ENCODE measurements at places on chromosomes 6 and 20. TPM values are rescaled to one million over a fixed set of nuclear protein-coding genes. Genes with fewer than 3 reads are reported as not detected.

- no peaks in the 10 kb centered on the region for H3K27me3 ChIP-seq
- H3K27ac ChIP-seq: no peak overlapping the region
- H3K4me3 ChIP-seq: no peak overlapping the region
Observed at GRCh38 chr6:13935190-13935880, 10.6 kb downstream of the RNF182 start.

GSTA1 gene
- total RNA-seq: 3.3 TPM

KIF13A gene
- 45.6 TPM for total RNA-seq

PHACTR3 gene
- total RNA-seq: 20.2 TPM

TBX18 gene
- 0.49 TPM for total RNA-seq

DNA sequence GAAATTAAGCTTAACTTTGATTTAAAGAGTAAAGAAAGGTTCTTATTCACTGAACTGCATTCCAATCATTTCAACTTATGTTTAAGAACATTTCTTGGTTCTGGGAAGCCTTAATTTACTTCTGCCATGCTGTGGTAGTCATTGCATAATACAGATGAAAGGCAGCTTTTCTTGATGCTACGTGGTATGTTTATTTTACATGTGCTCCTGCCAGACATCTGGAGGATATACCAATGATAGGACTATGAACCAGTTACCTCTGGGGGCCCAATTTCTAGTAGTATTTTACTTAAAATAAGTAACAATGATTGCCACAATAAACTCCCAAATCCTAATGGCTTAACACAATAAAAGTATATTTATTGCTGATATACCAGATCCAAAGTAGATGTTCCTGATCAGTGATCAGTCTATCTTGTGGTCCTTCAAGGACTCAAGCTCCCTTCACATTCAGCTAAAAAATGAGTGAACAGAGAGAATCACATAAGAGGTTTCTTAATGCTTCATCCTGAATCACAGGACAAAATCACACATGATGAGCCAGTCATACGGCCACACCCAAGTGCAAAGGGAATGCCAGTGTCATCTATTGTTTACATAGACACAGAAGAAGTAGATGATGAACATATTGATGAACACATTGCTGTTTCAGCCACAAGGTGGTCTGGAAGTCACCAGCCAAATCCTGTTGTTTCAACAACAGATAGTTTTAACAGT, 56.5 kb upstream of the CCN2 start:
- no peaks in the 10 kb centered on the region for H3K4me1 ChIP-seq
- DNase-seq: no peak
- no peak overlapping the region for H3K4me3 ChIP-seq
- no peaks in the 10 kb centered on the region for H3K27me3 ChIP-seq
- H3K27ac ChIP-seq: no peak overlapping the region

UBR2 gene
- 44.3 TPM for total RNA-seq

HFE gene
- 26.2 TPM for total RNA-seq

DNA sequence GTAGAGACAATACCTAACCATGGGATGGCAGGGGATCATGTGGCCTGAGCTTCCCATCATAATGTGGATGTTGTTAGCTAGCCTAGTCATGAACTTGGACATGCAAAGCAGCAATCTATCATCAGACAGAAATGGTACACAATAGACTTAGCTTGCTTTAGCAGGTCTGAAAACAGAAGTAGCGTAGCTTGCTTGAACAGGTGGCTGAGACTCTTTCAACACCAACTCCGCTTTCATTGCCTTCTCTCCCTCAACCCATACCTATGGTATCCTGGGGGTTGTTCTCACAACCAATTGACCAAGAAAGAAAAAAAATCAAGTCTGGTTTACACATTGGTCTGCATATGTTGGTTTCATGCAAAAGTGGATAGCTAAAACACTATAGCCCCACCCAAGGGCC, 23.0 kb downstream of the CD164 start:
- H3K4me3 ChIP-seq: no peak overlapping the region
- DNase-seq: no peak
- no peak overlapping the region for H3K27ac ChIP-seq
- peaks cover 27% of the 10 kb centered on the region for H3K36me3 ChIP-seq
- no peaks in the 10 kb centered on the region for H3K27me3 ChIP-seq
- H3K4me1 ChIP-seq: no peaks in the 10 kb centered on the region

ACTL10 gene
- total RNA-seq: 2.1 TPM

DNA sequence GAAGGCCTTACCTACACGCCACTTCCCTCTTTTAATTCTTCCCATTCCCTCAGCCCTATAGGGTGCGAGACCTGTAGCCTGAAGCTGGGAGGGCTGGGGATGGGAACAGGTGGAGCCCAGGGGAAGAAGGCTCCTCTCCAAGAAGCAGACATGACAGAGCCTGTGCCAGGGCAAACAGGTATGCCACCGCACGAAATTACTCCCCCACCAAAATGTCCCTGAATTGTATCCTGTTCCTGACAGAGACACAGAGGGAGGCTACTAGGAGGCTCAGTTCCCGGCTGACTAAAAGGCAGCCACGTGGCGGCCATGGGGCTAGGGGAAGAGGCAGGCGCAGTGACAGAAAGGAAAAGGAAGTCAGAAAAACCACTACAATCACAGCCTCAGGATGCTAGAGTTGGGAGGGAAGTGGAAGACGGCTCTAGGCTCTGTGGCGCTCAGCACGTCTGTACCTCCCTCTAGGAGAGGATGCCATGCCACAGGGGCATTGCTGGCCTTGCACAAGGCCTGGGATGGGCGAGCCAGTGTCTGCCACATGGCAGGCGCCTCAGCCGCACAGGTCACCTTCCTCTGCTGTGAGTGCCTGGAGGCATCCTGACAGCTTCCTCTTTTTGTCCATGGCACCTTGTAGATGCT, 27.7 kb downstream of the TFEB start:
- peak; percentile 51 for DNase-seq
- H3K36me3 ChIP-seq: no peaks in the 10 kb centered on the region
- peak overlapping the region; percentile 78 for H3K27ac ChIP-seq
- peaks cover 53% of the 10 kb centered on the region for H3K4me1 ChIP-seq

GRCh38 chr6:52227495-52227894, 16.8 kb downstream of the IL17F start:
- no peaks in the 10 kb centered on the region for H3K36me3 ChIP-seq
- H3K27ac ChIP-seq: no peak overlapping the region
- no peak overlapping the region for H3K4me3 ChIP-seq
- H3K27me3 ChIP-seq: no peaks in the 10 kb centered on the region

- no peaks in the 10 kb centered on the region for H3K36me3 ChIP-seq
- H3K4me3 ChIP-seq: no peak overlapping the region
- no peak overlapping the region for H3K27ac ChIP-seq
- DNase-seq: no peak
- H3K4me1 ChIP-seq: no peaks in the 10 kb centered on the region
Observed at GRCh38 chr20:8060977-8061376, 41.4 kb upstream of the TMX4 start.

GRCh38 chr20:64038224-64038564, 2.2 kb downstream of the C20orf204 start:
- DNase-seq: no peak
- peak overlapping the region; percentile 89 for H3K27ac ChIP-seq

- H3K36me3 ChIP-seq: no peaks in the 10 kb centered on the region
- no peak overlapping the region for H3K4me3 ChIP-seq
- peaks cover 8% of the 10 kb centered on the region for H3K4me1 ChIP-seq
- no peak for DNase-seq
- H3K27me3 ChIP-seq: no peaks in the 10 kb centered on the region
Observed at GRCh38 chr20:52496191-52496590, 304.6 kb upstream of the ZFP64 start.

DNA sequence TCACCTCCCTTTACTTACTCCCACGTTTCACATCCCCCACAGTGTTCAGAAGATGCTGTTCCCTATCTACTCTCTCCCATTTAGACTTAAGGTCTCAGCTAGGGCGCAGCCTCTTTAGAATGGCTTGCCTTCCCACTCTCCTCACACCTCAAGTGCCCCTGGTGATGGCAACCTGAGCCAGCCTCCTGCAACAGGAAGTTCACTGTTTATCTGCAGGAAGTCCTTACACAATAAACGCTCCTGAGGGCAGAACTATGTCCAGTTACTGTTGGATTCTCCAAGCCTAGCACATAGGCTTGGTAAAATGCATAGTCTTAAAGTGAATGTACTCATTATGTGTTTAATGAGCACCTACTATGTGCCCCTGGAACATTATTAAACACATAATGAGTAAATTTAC, 21.9 kb upstream of the RAB22A start:
- H3K27ac ChIP-seq: no peak overlapping the region
- H3K27me3 ChIP-seq: no peaks in the 10 kb centered on the region
- no peak for DNase-seq
- H3K4me3 ChIP-seq: no peak overlapping the region

CCN5 gene
- total RNA-seq: 168 TPM

- no peaks in the 10 kb centered on the region for H3K36me3 ChIP-seq
- no peak for DNase-seq
- no peak overlapping the region for H3K27ac ChIP-seq
- H3K4me3 ChIP-seq: no peak overlapping the region
Observed at GRCh38 chr6:147700436-147701209, 192.1 kb downstream of the SAMD5 start.

GRCh38 chr20:38573413-38573812, 7.6 kb upstream of the ADIG start:
- DNase-seq: no peak
- no peaks in the 10 kb centered on the region for H3K4me1 ChIP-seq
- no peaks in the 10 kb centered on the region for H3K27me3 ChIP-seq
- no peak overlapping the region for H3K4me3 ChIP-seq
- H3K36me3 ChIP-seq: peaks cover 41% of the 10 kb centered on the region
- H3K27ac ChIP-seq: no peak overlapping the region

PTPRK gene
- total RNA-seq: 91.7 TPM

DNA sequence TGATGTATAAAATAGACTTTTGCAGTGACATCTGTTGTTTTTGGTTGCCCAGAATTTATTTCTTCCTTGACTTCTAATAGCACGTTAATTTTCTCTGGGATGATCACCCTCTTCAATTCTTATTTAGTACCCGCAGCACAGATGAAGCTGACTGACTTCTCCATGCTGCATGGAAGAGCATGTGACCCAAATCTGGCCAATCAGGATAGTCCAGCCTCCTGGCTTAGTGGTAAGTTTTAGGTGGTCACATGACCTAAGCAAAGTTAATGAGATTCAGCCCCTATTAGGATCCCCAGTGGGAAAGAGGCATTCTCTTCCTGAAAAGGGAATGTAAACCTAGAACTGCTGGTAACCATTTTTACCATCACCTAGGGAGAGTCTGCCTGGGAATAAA, 13.8 kb upstream of the SIRT5 start:
- peak overlapping the region; percentile 61 for H3K27ac ChIP-seq
- no peaks in the 10 kb centered on the region for H3K36me3 ChIP-seq

GRCh38 chr6:21263531-21264287, 329.8 kb upstream of the SOX4 start:
- DNase-seq: peak; percentile 16
- no peaks in the 10 kb centered on the region for H3K27me3 ChIP-seq
- H3K27ac ChIP-seq: no peak overlapping the region
- no peak overlapping the region for H3K4me3 ChIP-seq
- no peaks in the 10 kb centered on the region for H3K36me3 ChIP-seq

DNA sequence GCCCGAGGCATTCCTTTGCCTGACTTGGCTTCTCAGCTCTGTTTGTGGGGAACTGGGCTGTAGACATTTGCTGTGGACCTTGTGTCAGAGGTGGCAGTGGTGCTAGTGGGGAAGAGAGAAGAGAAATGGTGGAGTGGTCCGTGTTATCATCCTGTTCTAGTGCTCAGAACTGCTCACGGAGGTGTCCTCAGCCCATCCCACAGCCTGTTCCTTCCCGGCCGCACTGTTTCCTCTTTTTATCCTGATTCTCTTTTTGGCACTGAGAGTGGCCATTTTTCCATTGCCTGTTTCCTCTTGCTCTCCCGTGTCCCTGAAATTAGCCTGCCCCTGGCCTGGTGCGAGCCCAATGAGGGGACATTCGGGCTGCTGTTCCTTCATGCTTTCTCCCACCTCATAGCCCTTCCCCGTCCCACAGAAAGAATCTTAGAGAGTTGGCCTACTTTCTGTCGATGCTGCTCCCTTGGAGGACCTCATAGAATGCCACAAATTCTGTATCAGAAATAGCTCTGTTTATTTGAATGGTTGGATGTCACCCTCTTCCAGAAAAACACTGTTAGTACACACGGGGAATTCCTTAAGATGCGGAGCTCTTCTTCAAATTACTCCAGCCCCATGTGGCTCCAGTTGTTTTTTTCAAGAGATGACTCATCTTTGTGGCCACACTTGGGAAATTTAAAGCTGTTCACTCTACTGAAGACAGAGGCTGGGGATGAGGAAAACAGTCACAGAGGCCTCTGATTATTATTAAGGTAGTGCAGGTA, 26.1 kb downstream of the FARS2 start:
- H3K36me3 ChIP-seq: no peaks in the 10 kb centered on the region
- H3K27me3 ChIP-seq: no peaks in the 10 kb centered on the region
- no peak for DNase-seq

DNA sequence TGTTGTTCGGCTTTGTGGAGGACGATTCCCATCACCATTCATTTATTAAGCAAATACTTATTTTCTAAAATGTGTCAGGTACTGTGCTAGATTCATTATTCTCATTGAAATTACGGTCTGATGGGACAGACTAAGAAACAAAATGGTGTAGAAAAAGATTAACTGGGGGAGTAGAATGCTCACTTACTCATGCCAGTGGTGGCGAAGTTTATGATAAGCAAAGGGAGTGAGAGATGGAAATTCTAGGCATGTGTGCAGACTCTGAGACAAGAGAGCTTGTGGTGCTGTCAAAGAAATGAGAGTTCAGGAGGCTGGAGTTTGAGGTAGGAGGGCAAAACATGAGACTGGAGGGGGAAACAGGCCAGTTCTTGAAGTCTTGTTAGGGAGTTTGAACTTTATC, 896 bp downstream of the RPP21 start:
- no peaks in the 10 kb centered on the region for H3K27me3 ChIP-seq
- H3K36me3 ChIP-seq: no peaks in the 10 kb centered on the region
- H3K4me1 ChIP-seq: peaks cover 4% of the 10 kb centered on the region
- H3K4me3 ChIP-seq: peak overlapping the region; percentile 92
- H3K27ac ChIP-seq: no peak overlapping the region

CENPW gene
- total RNA-seq: 7.8 TPM

DNA sequence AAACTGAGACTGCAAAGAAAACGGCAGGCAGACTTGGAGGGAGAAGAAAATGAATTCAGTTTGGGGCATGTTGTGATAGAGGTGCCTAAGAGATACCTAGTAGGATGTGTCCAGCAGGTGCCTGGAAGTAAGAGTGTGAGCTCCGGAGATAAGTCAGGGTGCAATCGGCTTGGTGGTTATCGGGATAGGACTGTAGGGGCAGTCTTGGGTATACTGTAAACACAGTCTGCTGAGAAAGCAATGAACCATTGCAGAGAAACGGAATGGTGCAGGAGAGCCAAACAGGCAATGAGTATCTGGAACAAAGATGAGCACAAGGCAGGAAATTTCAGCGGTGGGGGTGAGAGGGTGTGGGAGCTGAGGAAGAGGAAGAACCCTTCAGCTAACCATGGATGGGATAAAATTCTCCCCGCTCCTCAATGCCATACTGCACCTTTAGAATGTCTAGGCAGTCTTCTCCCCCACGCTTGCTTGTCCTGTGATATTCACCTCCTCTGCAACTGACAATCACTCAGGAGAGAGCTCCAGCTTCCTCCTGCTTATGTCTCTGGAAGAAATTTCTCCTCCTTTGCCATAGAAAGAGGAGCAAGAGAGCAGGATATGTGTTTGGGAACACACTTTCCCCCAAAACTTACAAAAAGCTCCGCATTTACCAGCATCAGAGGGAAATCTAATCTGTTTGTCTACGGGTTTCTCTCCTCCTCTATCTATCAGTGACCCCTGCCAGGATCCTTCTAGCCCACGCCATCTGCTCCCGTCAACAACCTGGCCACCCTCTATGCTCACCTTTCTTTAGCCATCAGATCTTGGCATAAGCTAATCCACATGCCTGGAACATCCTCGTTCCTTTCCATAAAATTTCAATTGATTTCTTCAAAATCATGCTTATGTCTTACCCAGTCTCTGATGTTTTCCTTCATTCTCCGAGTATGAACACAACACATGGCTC, 381.7 kb upstream of the JARID2 start:
- peaks cover 10% of the 10 kb centered on the region for H3K4me1 ChIP-seq
- no peak for DNase-seq
- H3K27me3 ChIP-seq: no peaks in the 10 kb centered on the region
- H3K27ac ChIP-seq: no peak overlapping the region
- H3K4me3 ChIP-seq: no peak overlapping the region
